ENCODE measurements at places on chromosomes 6 and 20. TPM values are rescaled to one million over a fixed set of nuclear protein-coding genes. Genes with fewer than 3 reads are reported as not detected.

EYS gene
- total RNA-seq: 3.2 TPM

PLCB4 gene
- 5.0 TPM for total RNA-seq

C20orf173 gene
- not detected for total RNA-seq

TP53TG5 gene
- not detected for total RNA-seq

ZNF165 gene
- 0.67 TPM for total RNA-seq

ENPP1 gene
- total RNA-seq: 0.65 TPM

SLC17A2 gene
- not detected for total RNA-seq

ATP9A gene
- 40.5 TPM for total RNA-seq

PSMB8 gene
- 34.3 TPM for total RNA-seq

ZBTB2 gene
- 8.8 TPM for total RNA-seq

SCGN gene
- not detected for total RNA-seq

TDRD6 gene
- total RNA-seq: under 0.01 TPM

SEL1L2 gene
- not detected for total RNA-seq

DNMT3B gene
- 3.7 TPM for total RNA-seq

SYCP2 gene
- total RNA-seq: 0.33 TPM

LY6G5B gene
- 6.1 TPM for total RNA-seq

XKR7 gene
- total RNA-seq: not detected

MYLIP gene
- total RNA-seq: 17.5 TPM

NKX2-2 gene
- total RNA-seq: not detected

FAXC gene
- total RNA-seq: 0.19 TPM

TINAG gene
- not detected for total RNA-seq

CLPSL1 gene
- not detected for total RNA-seq

SUPT3H gene
- total RNA-seq: 4.2 TPM

ENPP4 gene
- total RNA-seq: 8.0 TPM

UTRN gene
- 774 TPM for total RNA-seq

TUBB2B gene
- total RNA-seq: 5.6 TPM

COL9A3 gene
- 0.65 TPM for total RNA-seq

OR2J3 gene
- under 0.01 TPM for total RNA-seq

AVP gene
- not detected for total RNA-seq

NRSN1 gene
- total RNA-seq: not detected

ME1 gene
- 8.2 TPM for total RNA-seq

TRIM15 gene
- total RNA-seq: not detected

MLN gene
- total RNA-seq: not detected

SLC17A3 gene
- total RNA-seq: not detected

NTSR1 gene
- not detected for total RNA-seq

AHCY gene
- 128 TPM for total RNA-seq

CAGE1 gene
- not detected for total RNA-seq

LRRC73 gene
- 0.65 TPM for total RNA-seq

WFDC2 gene
- total RNA-seq: not detected

DUSP22 gene
- 37.5 TPM for total RNA-seq

PDYN gene
- total RNA-seq: not detected

FAM83C gene
- not detected for total RNA-seq

MCCD1 gene
- total RNA-seq: not detected

BANF2 gene
- not detected for total RNA-seq

PI16 gene
- total RNA-seq: not detected

IL17A gene
- not detected for total RNA-seq

ELOVL2 gene
- not detected for total RNA-seq

LAMA5 gene
- 53.6 TPM for total RNA-seq

All from vein endothelial cell (primary cell).